ENCODE measurements at places on chromosomes 13 and 19. TPM values are rescaled to one million over a fixed set of nuclear protein-coding genes. Genes with fewer than 3 reads are reported as not detected.

Gene PTPRH
- total RNA-seq: 0.45 TPM

GRCh38 chr19:18776288-18776594 is 14.9 kb downstream of the COMP start:
- H3K4me1 ChIP-seq: no peaks in the 10 kb centered on the region
- DNase-seq: no peak
- no peaks in the 10 kb centered on the region for H3K27me3 ChIP-seq
- no peaks in the 10 kb centered on the region for H3K36me3 ChIP-seq

DNA sequence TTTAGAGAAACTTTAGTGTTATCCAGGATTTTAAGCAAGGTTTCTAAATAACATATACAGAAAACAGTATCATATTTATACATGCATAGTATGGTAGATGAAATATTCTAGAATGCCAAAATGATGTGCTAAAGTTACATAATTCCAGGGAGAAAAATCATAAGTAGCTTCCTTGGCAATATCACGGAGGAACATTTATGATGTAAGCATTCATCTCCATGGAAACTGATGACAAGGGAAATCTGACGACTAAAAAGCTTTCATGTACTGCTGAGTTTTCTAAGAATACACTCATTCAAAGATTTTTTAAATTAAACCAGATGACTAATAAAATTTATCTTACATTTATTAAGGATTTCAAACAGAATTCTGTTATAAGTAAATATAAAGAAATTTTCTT is 4.7 kb downstream of the TEX30 start:
- H3K4me1 ChIP-seq: peaks cover 16% of the 10 kb centered on the region
- no peaks in the 10 kb centered on the region for H3K27me3 ChIP-seq
- no peak overlapping the region for H3K27ac ChIP-seq
- H3K4me3 ChIP-seq: no peak overlapping the region
- peaks cover 14% of the 10 kb centered on the region for H3K36me3 ChIP-seq

GRCh38 chr13:72864142-72865011 is 82.4 kb downstream of the PIBF1 start:
- H3K4me3 ChIP-seq: no peak overlapping the region
- H3K36me3 ChIP-seq: peaks cover 4% of the 10 kb centered on the region
- no peak for DNase-seq
- no peaks in the 10 kb centered on the region for H3K27me3 ChIP-seq
- H3K27ac ChIP-seq: no peak overlapping the region

DNA sequence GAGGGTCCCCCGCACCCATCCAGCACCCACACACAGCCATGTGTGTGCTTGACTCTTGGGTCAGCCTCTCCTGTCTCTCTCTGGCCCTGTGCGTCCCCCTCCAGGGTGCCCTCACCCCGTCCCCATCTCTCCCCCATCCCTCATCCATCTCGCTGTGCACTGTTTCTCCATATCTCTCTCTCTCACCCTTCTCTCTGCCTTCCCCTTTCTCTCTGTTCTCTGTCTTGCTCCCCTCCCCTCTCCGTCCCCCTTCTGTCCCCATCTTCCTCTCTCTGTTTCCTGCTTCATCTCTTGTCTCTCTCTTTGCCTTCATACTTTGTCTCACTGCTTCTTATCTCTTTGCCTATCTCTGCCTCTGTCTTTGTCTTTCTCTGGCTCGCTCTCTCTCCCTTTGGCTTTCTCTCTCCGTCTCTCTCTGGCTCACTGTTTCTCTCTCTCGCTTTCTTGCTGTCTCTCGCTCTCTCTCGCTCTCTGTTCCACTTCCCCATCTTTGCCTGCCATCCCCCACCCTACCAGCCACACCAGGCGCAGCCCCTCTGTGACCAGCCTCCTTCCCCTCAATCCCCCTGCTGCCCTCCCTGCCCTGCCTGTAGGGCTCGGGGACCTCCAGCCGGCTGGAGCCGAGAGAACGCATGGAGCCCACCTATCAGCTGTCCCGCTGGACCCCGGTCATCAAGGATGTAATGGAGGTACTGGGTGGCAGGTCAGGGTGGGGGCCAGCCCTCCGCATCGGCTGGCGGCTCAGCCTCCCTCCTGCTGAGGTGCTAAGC is 8.9 kb downstream of the STXBP2 start:
- no peak overlapping the region for H3K4me3 ChIP-seq
- H3K27me3 ChIP-seq: no peaks in the 10 kb centered on the region
- no peak for DNase-seq
- peaks cover 9% of the 10 kb centered on the region for H3K4me1 ChIP-seq

- peaks cover 23% of the 10 kb centered on the region for H3K27me3 ChIP-seq
- H3K36me3 ChIP-seq: peaks cover 30% of the 10 kb centered on the region
- H3K4me1 ChIP-seq: peaks cover 27% of the 10 kb centered on the region
- DNase-seq: no peak
- H3K4me3 ChIP-seq: no peak overlapping the region
Observed at GRCh38 chr19:49687566-49688316, 1.7 kb upstream of the ADM5 start.

DNA sequence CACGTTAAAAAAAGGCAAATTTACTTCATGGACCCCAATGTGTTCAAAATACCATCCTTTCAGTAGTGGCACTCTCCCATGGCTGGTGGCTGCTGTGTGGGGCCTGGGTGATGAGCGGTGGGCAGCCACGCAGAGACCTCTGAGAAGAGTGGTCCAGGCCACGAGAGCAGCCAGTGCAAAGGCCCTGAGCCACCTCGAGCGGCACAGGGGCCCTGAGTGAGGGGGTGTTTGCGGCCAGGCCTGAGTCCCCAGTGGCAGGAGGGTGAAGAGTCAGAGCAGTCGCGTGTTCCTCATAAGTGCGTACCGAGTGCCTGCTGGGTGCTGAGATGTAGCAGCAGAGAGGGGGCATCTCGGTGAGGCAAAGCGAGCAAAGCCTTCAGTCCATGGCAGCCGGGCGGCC is 7.0 kb downstream of the ZNF444 start:
- peaks cover 2% of the 10 kb centered on the region for H3K36me3 ChIP-seq
- DNase-seq: no peak
- no peaks in the 10 kb centered on the region for H3K27me3 ChIP-seq
- no peak overlapping the region for H3K27ac ChIP-seq
